Prostate gland (tissue), 2 donors: ENCODE measurements at places on chromosomes 12 and 14.

DNA sequence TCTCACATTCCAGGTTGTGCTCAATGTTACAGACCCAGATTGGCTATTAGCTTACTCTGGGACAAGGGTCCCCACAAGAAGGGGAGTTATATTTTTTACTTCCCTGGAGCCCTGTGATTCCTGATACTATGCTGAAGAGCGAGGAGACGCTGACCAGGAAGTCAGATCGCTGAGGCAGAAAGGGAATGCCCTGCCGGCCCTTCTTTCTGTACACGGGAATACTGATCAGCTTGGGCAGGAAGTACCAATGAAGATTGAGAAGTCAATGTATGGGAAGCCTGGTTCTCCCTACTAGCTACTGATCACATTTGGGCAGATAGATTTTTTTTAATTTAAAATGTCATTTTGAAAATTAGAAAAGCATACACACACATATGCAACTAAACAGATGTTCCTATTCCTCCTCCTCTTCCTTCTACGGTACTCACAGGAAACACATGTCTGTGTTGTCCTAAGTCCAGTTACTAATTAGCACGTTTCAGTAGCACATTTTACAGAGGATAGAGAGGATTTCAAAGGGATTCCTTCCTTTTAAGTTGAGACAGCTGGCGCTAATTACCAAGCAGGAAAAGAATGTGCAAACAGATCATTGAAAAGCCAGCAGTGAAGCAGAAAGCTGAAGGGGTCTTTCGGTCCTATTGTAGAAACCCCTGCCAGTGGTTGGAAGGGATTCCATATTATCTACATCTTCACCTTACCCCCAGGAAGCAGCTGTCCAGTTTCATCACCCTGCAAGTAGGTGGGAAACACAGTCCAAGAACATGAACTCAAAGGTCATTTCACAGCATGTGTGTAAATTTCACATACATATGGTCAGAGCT, 292.4 kb downstream of the DUSP6 start:
- DNase-seq: no peak

- no peak for DNase-seq
Measured at GRCh38 chr12:52130711-52131110, 51.2 kb downstream of the SMIM41 start.

GRCh38 chr14:75426332-75427125, 1.3 kb upstream of the JDP2 start:
- no peak for DNase-seq

DNA sequence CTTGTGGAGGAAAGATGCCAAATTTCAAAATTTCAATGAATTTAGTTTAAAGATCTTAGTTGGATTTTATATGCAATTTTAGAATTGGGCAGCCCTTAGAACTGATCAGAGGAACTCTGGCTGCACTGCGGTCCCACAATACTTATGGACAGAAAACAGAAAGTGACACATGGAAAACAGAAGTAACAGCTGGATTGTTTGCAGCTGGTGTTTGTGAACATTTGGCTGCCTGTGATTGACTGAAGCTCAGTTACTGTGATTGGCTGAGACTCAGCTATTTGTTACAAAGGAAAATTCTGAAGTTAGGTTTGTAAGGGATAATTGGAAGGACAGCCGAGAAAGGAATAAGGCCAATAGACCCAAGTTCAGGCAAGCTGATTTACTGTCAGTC, 10.0 kb upstream of the KRT86 start:
- no peak for DNase-seq
